ENCODE measurements at places on chromosomes 1 and 21. TPM values are rescaled to one million over a fixed set of nuclear protein-coding genes. Genes with fewer than 3 reads are reported as not detected.

Gene RAB7B
- total RNA-seq = 0.78 TPM

Gene PPIH
- total RNA-seq = 42.9 TPM

Gene FCRL5
- total RNA-seq = not detected

Gene HMCN1
- 0.29 TPM for total RNA-seq

Gene CYP4A11
- not detected for total RNA-seq

Gene EPHB2
- 0.36 TPM for total RNA-seq

Gene LCE1E
- total RNA-seq = not detected

Gene PODN
- not detected for total RNA-seq

Gene CD1C
- not detected for total RNA-seq

DNA sequence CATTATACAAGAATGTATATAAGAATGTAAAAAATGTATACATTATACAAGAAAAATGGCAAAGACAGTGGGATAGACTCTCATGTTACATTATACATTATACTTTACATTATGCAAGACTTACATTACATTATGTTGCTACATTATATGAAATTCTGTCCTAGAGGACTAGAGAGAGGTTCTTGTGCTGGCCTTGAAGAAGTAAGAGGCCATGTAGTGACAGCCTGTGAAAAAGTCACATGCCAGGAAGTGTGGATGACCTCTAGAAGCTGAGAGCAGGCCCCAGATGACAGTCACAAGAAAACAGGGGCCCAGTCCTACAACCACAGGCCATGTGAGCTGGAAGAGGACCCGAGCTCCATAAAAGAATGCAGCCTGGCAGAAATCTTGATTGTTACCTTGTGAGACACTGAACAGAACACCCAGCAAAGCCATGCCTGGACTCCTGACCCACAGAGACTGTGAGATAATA, 30.5 kb upstream of the AHCYL1 start:
- DNase-seq = no peak

- H3K27ac ChIP-seq = no peak overlapping the region
- DNase-seq = no peak
- H3K36me3 ChIP-seq = no peaks in the 10 kb centered on the region
- no peaks in the 10 kb centered on the region for H3K4me1 ChIP-seq
These were observed 3.7 kb upstream of the DPT start for GRCh38 chr1:168732736-168733135.

DNA sequence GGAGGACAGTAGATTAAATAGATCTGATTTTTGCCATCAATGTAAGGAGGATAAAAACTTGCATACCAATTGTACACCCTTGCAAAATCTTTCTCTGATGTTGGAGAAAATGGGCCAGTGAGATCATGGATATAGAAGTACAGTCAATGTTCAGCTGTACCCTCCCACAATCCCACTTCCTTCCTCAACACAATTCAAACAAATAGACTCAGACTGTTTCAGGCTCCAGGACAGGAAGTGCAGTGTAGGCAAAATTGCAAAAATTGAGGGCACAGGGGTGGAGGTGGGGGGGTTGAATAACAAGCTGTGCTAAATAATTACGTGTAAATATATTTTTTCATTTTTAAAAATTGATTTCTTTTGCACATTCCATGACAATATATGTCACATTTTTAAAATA, 3.9 kb upstream of the IFI44 start:
- no peak overlapping the region for H3K27ac ChIP-seq
- no peaks in the 10 kb centered on the region for H3K36me3 ChIP-seq
- H3K4me1 ChIP-seq = peaks cover 43% of the 10 kb centered on the region
- peak; percentile 54 for DNase-seq

GRCh38 chr21:43717967-43718871, 710 bp upstream of the PDXK start:
- H3K4me3 ChIP-seq = peak overlapping the region; percentile 62
- H3K27ac ChIP-seq = peak overlapping the region; percentile 75
- no peaks in the 10 kb centered on the region for H3K36me3 ChIP-seq
- no peak for DNase-seq
- H3K27me3 ChIP-seq = no peaks in the 10 kb centered on the region
- H3K4me1 ChIP-seq = peaks cover 28% of the 10 kb centered on the region

GRCh38 chr1:182764029-182764727, 25.4 kb upstream of the NPL start:
- H3K36me3 ChIP-seq = no peaks in the 10 kb centered on the region
- H3K4me1 ChIP-seq = no peaks in the 10 kb centered on the region
- no peak overlapping the region for H3K4me3 ChIP-seq
- DNase-seq = no peak
- H3K27me3 ChIP-seq = no peaks in the 10 kb centered on the region

DNA sequence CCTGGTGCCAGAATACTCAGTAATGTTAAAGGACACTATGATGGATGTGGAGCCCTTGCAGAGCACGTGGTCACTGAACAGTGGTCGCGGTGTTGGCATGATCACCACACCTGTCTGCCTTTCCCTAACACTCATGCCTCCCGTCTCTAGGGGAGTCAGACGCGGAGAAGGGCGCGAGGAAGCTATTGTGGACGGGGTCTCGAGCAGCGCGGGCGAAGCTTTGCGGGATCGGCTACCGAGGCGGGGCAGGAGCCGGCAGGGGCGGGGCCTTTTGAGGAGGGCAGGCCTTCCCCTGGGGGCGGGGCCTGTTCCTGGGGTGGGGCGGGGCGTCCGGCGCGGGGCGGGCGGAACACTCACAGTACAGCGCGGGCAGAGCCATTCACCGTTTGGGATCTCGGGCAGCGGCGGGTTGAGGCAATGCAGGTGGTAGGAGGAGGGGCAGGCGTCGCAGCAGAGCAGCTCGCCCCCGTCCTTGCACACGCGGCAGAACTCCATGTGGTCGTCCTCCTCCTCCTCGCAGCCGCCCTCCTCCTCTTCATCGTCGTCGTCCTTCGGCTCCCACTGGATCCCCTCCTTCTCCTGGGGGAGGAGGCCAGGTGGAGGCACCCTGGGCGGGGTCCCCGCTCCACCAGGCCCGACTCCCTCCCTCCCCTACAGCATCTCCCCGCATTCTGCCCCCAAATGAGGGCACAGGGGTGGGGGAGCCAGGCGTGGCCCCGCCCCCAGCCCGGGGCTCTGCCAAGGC, 31.5 kb downstream of the CHD5 start:
- no peaks in the 10 kb centered on the region for H3K27me3 ChIP-seq
- no peaks in the 10 kb centered on the region for H3K36me3 ChIP-seq
- H3K4me3 ChIP-seq = peak overlapping the region; percentile 41
- H3K4me1 ChIP-seq = peaks cover 10% of the 10 kb centered on the region
- H3K27ac ChIP-seq = no peak overlapping the region

- no peaks in the 10 kb centered on the region for H3K4me1 ChIP-seq
- no peaks in the 10 kb centered on the region for H3K27me3 ChIP-seq
- H3K36me3 ChIP-seq = no peaks in the 10 kb centered on the region
- no peak overlapping the region for H3K27ac ChIP-seq
- H3K4me3 ChIP-seq = no peak overlapping the region
These were observed 50.1 kb downstream of the LAMC1 start for GRCh38 chr1:183073320-183073719.

DNA sequence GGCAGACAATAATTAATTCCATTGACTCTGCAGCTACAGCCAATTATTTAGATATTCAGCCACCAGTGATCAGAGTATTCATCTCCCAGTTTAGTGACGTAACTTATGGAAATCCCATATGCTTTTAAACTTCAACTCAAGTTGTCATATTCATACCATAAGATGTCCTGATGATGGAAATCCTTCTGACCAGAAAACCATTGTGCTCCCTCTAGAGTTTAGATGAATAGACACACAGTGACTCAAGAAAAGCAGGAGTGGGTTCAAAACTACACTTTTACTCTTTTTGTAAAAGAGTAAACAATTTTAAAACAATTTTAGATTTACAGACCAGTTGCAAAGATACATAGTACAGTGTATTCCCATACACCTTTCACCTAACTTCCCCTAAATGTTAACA, 463.7 kb downstream of the KCNT2 start:
- no peaks in the 10 kb centered on the region for H3K36me3 ChIP-seq
- DNase-seq = no peak
- no peak overlapping the region for H3K27ac ChIP-seq
- H3K27me3 ChIP-seq = no peaks in the 10 kb centered on the region
- no peaks in the 10 kb centered on the region for H3K4me1 ChIP-seq

GRCh38 chr21:32613436-32614043, 1.4 kb upstream of the CFAP298 start:
- H3K4me1 ChIP-seq = peaks cover 12% of the 10 kb centered on the region
- no peak overlapping the region for H3K27ac ChIP-seq
- H3K4me3 ChIP-seq = peak overlapping the region; percentile 95
- no peaks in the 10 kb centered on the region for H3K27me3 ChIP-seq
- DNase-seq = no peak

DNA sequence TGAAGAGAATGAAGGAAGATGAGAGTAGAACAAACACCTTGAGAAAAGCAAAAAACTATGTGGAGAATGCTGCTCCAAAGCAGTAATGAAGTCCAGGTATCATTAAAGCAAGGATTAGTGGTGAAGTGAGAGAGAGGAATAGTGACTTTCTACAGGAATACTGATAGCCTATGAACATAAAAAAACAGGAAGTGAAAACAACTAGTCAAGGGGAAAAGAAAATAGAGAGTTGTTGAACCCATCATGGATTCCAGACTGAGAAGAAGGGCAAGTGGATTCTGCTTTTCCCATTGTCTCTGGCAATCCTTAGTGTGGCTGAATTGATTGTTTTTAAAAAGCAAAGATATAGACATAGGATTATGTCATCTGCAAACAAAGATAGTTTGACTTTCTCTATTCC, 119.9 kb upstream of the LHX8 start:
- no peaks in the 10 kb centered on the region for H3K36me3 ChIP-seq
- H3K27me3 ChIP-seq = no peaks in the 10 kb centered on the region
- H3K4me3 ChIP-seq = no peak overlapping the region
- no peak for DNase-seq
- no peak overlapping the region for H3K27ac ChIP-seq
- H3K4me1 ChIP-seq = no peaks in the 10 kb centered on the region

GRCh38 chr1:17531682-17532487, 7.6 kb upstream of the ARHGEF10L start:
- H3K27me3 ChIP-seq = no peaks in the 10 kb centered on the region
- no peaks in the 10 kb centered on the region for H3K36me3 ChIP-seq
- no peak overlapping the region for H3K27ac ChIP-seq
- no peaks in the 10 kb centered on the region for H3K4me1 ChIP-seq
- DNase-seq = no peak

DNA sequence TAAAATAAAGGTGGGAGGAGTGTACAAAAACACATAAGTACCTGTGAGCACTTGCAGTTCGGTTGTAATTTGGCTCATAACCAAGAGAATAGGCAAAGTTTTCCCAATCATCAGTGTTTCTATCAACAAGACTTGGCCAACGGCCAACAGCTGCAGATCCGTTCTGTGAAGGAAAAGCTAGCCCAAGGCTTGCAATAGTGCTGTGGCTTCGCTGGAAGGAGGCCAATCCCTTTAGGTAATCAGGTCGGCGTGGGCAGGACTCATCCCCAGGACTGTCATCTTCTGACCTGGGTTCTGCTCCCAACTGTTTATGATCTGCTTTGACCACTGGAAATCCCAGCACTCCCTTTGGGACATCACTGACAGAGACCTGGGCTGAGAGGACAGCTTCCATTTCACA, 107.8 kb downstream of the LYST start:
- H3K4me3 ChIP-seq = no peak overlapping the region
- DNase-seq = no peak
- no peaks in the 10 kb centered on the region for H3K4me1 ChIP-seq
- no peak overlapping the region for H3K27ac ChIP-seq
- H3K27me3 ChIP-seq = no peaks in the 10 kb centered on the region
- no peaks in the 10 kb centered on the region for H3K36me3 ChIP-seq

- H3K4me3 ChIP-seq = no peak overlapping the region
- DNase-seq = no peak
- peaks cover 16% of the 10 kb centered on the region for H3K4me1 ChIP-seq
- H3K27ac ChIP-seq = no peak overlapping the region
These were observed 17.9 kb upstream of the CSF1 start for GRCh38 chr1:109892561-109893368.

GRCh38 chr21:38250991-38251418, 5.8 kb upstream of the KCNJ15 start:
- H3K27me3 ChIP-seq = no peaks in the 10 kb centered on the region
- no peak overlapping the region for H3K4me3 ChIP-seq
- DNase-seq = no peak
- no peak overlapping the region for H3K27ac ChIP-seq
